Ovary (tissue), 10 donors: ENCODE measurements at places on chromosomes 3 and 15. TPM values are rescaled to one million over a fixed set of nuclear protein-coding genes. Genes with fewer than 3 reads are reported as not detected.

GRCh38 chr15:70473581-70474370 lies 289.6 kb downstream of the UACA start:
- H3K36me3 ChIP-seq = no peaks in the 10 kb centered on the region
- DNase-seq = no peak
- no peak overlapping the region for H3K27ac ChIP-seq
- no peak overlapping the region for H3K4me3 ChIP-seq
- H3K4me1 ChIP-seq = peaks cover 2% of the 10 kb centered on the region

DNA sequence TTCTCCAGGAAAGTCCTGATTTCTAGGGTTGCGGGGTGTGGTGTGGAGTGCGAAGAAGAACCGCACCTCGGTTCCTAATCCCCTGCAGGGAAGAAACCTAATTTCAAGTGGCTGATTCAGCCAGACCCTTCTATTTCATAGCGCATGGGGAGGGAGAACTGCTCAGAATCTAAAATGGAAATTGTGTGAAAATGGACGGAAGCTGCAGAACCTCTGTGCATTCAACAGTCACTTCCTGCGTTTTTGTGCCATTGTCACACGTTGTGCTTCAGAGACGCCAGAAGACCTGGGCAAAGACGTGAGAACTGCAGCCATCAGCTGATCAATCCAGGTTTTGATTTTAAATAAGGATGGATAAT lies 1.2 kb downstream of the SIDT1 start:
- no peaks in the 10 kb centered on the region for H3K4me1 ChIP-seq
- no peak overlapping the region for H3K27ac ChIP-seq
- no peak for DNase-seq
- no peaks in the 10 kb centered on the region for H3K36me3 ChIP-seq
- H3K27me3 ChIP-seq = no peaks in the 10 kb centered on the region
- peak overlapping the region; percentile 52 for H3K4me3 ChIP-seq

- H3K27ac ChIP-seq = no peak within 1 kb of the TSS
These were observed at the start of gene NRROS for GRCh38 chr3:196639483-196640296. Gene NRROS (plus strand): TSS chr3:196639694. CDS start chr3:196654540, 14,846 bp downstream.

DNA sequence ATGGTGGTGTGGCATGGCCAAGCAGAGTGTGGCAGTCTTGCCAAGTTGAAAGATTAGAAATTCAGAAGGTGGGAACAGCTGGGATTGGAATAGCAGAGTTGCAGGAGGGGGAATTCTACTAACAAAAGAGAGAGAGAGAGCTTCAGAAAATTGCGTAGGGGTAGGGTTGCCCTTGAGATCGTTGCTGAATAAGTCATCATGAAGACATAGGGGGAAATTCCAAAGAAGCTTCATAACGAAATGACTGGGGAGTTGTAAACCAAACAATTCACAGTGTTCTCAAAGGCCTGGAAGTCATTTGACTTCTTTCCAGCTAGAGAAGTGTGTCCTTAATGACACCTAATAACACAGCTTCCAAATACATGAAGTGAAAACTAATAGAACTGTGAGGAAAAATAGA lies 26.3 kb upstream of the TIPARP start:
- no peak overlapping the region for H3K4me3 ChIP-seq
- H3K27me3 ChIP-seq = no peaks in the 10 kb centered on the region
- no peaks in the 10 kb centered on the region for H3K36me3 ChIP-seq
- H3K4me1 ChIP-seq = no peaks in the 10 kb centered on the region
- no peak for DNase-seq

DNA sequence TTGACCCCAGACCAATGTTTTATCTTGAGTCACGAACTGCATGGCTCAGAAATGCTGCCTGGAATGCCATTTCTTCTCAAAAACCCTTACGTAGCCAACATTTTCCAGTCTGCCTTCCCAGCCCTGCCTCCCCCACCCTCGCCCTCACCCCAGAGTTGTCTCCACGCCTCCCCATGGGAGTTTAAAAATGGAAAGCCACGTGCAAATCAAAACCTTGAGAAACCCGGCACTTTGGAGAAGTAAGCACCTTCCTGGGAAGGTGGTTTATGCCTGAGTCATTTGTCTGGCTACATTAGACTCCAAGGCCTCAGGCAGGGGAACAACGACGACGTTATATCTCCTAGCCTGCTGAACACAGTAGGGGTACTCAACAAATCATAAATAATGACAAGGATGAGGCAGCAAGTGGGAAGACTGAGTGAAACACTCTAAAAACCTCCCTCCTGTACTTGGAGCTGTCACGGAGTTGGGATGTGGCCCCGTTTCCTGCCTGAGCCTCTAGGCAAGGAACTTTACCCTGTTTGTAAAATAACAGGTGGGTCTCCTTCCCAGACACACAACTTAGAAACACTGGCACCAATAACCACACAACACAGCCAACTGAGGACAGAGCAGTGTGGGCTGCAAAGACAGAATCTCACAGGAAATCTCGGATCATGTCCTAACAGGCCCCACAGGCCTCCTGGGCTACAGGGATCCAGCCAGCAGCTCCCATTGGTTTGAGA lies 179.1 kb downstream of the NTRK3 start:
- no peak overlapping the region for H3K27ac ChIP-seq
- H3K36me3 ChIP-seq = no peaks in the 10 kb centered on the region
- H3K4me3 ChIP-seq = no peak overlapping the region
- no peak for DNase-seq
- no peaks in the 10 kb centered on the region for H3K27me3 ChIP-seq

DNA sequence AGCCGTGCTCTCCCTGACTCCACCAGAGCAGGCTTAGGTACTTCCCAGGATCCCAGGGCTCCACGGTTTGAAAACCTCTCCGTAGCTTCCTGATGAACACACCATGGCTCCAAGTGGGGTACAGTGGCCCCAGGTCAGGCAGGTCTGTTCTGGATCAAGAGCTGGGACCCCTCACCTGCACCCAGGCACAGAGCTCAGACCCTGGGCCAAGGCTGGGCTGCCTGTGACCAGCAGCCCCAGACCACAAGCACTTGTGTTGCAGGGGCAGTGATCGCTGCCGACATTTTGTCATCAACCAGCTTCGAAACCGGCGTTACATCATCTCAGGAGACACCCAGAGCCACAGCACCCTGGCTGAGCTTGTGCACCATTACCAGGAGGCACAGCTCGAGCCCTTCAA lies 5.3 kb downstream of the SH2D7 start:
- DNase-seq = no peak
- H3K4me1 ChIP-seq = peaks cover 6% of the 10 kb centered on the region
- H3K4me3 ChIP-seq = no peak overlapping the region
- H3K27me3 ChIP-seq = no peaks in the 10 kb centered on the region
- no peaks in the 10 kb centered on the region for H3K36me3 ChIP-seq
- H3K27ac ChIP-seq = no peak overlapping the region

LMAN1L gene
- not detected for total RNA-seq

DNA sequence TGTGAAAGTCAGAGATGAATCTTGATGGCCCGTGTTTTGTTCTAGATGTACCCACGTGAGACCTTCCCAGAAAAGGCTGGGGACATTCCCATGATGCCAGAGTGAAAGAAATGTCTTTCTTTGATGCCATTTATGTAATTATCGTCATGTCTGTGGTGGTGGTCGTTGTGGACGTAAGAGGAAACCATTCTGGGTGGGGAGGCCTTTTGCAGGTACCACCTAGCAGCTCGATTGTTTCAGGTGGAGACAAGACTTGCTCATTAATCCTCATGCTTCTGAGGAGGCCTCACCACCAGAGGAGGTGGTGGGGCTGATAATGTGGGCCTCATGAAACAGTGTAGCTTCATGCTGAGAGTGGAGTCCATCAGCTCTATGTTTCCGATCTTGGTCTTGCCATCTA lies 58.1 kb upstream of the USP3 start:
- no peak for DNase-seq
- H3K36me3 ChIP-seq = no peaks in the 10 kb centered on the region
- H3K27ac ChIP-seq = no peak overlapping the region
- no peak overlapping the region for H3K4me3 ChIP-seq

BFSP2 gene
- total RNA-seq = not detected

GRCh38 chr3:42829628-42830436 lies 20.6 kb downstream of the ACKR2 start:
- H3K27me3 ChIP-seq = no peaks in the 10 kb centered on the region
- no peak overlapping the region for H3K4me3 ChIP-seq

GRCh38 chr3:13507570-13508339 lies 27.6 kb downstream of the HDAC11 start:
- no peaks in the 10 kb centered on the region for H3K36me3 ChIP-seq
- no peak for DNase-seq
- H3K27ac ChIP-seq = no peak overlapping the region

SLC51A gene
- total RNA-seq = 9.0 TPM

VIPR1 gene
- 0.18 TPM for total RNA-seq

GRCh38 chr3:133694288-133695268 lies 32.8 kb upstream of the TOPBP1 start:
- H3K4me1 ChIP-seq = no peaks in the 10 kb centered on the region
- no peak for DNase-seq
- no peaks in the 10 kb centered on the region for H3K36me3 ChIP-seq
- H3K4me3 ChIP-seq = no peak overlapping the region

SRGAP3 gene
- total RNA-seq = 17.9 TPM

GRCh38 chr3:158617982-158618875 lies 26.1 kb upstream of the GFM1 start:
- no peak for DNase-seq
- H3K4me3 ChIP-seq = no peak overlapping the region
- H3K4me1 ChIP-seq = no peaks in the 10 kb centered on the region
- H3K27me3 ChIP-seq = no peaks in the 10 kb centered on the region

CMSS1 gene
- 40.9 TPM for total RNA-seq
